ENCODE measurements at places on chromosomes 6 and 20. TPM values are rescaled to one million over a fixed set of nuclear protein-coding genes. Genes with fewer than 3 reads are reported as not detected.

RNF39 gene
- total RNA-seq = not detected

DPM1 gene
- 41.2 TPM for total RNA-seq

ELOVL5 gene
- 127 TPM for total RNA-seq

POPDC3 gene
- not detected for total RNA-seq

KCNG1 gene
- total RNA-seq = 7.4 TPM

CEP85L gene
- total RNA-seq = 14.6 TPM

ERMARD gene
- 45.4 TPM for total RNA-seq

HAO1 gene
- total RNA-seq = not detected

RCAN2 gene
- not detected for total RNA-seq

ANGPT4 gene
- total RNA-seq = not detected
